NCI-H2171 (cell line): ENCODE measurements at places on chromosomes 12 and 14.

DNA sequence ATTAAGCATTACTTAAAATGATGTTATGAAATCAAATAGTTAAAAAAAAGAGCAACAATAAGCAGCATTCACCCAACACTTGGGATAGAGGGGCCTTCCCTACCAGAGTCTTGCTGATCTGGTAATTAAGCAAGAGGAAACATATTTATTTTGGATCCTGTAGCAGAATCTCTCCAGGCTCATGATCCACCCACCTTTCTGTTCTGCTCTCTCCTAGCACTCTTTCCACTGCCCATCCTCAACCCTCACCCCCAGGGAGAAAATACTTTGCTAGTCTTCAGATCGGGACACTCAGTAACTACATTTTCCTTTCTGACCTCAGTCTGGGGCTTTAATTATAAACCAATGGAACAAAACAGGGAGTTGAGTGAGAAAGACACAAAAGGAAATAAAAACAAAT is 1541.9 kb downstream of the AACS start:
- DNase-seq, result no peak

DNA sequence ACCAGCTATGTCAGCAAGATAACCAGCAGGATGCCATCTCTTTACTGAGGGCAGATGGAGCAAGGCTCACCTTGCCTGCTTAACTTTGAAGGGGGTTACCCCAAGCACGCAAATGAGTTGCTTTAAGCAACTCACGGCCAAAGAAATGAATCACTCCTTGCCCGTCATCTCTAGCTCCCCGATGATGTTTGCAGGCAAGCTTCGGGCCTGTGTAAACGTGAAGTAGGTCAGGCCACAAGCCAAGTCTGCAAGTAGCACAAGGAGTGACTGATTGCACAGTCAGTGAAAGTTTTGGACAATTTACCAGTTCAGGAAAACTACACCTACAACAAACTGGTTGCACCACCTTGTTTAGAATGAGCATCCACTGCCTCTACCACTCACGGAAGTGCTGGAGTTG is 699.7 kb upstream of the TBX3 start:
- DNase-seq, result no peak

DNA sequence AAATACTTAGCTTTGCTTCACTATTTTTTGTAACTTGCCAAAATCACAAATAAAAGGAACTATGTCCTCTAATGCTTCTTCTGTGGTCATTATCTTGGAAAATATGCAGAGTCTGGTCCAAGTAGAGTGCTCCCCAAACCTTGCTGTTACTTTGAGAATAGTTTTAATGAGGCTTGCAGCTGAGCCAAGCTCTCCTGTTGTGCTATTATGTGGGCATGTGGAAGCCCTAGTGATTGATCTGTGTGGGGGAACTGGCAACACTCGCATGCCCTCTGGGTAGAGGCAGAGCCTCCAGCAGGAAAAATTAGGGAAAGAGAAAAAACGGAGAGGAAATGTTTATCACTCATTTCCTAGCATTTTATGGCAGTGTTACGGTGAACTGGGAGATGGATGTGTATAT is 473.1 kb downstream of the EGLN3 start:
- DNase-seq, result no peak

DNA sequence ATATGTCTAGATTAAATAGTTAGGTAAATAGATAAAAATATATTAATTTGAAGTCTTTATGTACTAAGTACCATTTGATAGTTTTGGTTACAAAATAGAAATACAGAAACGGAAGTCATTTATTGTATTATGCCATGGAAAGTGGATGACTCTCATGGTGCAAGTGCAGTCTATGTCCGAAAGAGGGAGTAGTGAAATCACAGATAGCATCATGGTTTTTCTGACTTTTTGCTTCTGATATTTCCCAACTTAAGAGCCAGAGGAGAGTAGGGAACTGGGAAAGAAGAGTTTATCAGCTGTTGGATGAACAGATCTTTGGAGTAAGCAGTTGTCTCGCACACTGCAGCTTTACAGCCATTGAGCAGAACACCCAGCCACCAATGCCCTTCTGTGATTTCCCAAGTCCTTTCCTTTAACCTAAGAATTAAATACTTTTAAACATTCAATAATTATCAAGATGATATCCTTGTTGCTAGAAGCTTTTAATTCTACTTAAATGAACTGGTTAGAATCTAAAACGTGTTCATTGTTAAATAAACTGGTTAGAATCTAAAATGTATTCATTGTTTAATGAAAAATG is 18.4 kb upstream of the SRGAP1 start:
- peak; percentile 24 for DNase-seq

DNA sequence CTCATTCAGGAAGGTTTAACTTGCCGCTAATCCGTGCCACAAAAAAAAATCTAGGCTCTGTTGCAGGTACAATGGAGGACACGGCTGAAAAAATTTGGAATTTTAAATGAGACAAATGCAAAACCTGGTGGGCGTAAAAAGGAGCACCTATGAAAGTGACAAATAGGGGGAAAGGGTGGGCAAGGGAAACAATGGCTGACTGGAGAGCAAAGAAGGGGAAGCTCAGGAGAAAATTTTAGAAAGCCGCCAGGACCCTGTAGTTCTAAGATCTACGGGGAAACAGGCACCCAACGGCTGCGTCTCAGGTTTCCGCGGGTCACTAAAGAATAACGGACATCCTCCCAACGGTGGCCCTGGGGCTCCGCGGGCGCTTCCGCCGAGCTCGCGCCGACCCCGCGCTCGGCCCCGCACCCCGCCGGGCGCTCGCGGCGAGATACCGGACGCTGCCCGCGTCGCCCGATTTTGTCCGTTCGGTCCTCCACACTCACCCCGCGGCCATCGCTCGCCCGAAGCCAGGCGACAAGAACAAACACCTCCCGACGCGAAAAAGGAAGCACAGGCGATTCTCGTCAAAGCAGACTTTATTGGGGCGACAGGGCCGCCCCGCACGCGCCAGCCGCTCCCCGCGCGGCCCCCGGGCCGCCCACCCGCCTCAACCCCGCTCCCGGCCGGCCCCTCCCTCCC is 1.1 kb upstream of the YY1 start:
- DNase-seq, result peak; percentile 47

GRCh38 chr14:65321370-65321875 is 91.1 kb upstream of the FUT8 start:
- no peak for DNase-seq
